Esophagus muscularis mucosa (tissue), 4 donors: ENCODE measurements at places on chromosomes 4 and X. TPM values are rescaled to one million over a fixed set of nuclear protein-coding genes. Genes with fewer than 3 reads are reported as not detected.

DNA sequence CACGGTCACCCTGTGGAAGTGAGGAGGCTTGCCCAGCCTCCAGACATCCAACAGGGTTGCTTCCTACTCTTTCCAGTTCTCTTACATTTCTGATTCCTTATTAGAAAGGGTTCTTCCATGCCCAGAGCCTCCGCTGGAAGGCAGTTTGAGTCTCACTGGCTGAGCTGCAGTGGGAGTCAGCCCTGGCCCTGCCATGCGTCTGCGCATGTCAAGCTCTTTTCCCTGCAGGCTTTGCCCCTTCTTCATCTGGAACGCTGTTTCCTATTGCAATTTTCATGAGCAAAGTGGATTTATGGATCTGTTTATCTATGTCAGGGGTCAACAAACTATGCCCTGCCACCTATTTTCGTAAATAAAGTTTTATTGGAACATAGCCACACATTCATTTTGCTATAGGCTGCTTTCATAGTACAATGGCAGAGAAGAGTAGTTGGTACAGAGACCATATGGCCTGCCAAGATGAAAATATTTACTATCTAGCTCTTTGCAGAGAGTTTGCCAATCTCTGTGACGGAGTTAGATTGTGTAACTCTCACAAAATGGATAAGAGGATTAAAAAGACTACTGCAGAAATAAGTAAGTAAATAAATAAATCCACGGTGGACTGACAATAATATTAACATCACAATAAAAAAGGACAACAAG is 3.9 kb upstream of the CHRNA9 start:
- H3K4me1 ChIP-seq: no peaks in the 10 kb centered on the region
- no peak overlapping the region for H3K27ac ChIP-seq
- no peaks in the 10 kb centered on the region for H3K27me3 ChIP-seq
- no peak overlapping the region for H3K4me3 ChIP-seq

DNA sequence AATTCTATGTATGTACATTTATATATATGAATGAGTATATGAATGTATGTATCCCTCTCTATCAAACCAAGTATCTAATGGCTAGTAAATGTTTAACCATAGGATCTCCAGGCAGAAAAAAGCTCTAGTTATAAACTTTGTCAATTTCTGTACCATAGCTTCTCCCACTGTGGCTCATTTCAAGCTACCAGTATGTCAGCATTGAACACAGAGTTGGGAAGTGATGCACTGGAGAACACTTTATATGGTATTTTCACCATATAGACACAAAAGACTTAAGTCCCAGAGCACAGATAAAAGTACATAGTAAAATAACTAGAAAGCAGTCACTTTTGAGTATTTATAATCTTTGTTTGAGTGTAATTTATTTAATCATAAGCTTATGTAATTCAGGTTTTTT is 53.9 kb upstream of the ATP8A1 start:
- no peak for DNase-seq
- no peak overlapping the region for H3K27ac ChIP-seq
- no peak overlapping the region for H3K4me3 ChIP-seq
- no peaks in the 10 kb centered on the region for H3K4me1 ChIP-seq
- no peaks in the 10 kb centered on the region for H3K36me3 ChIP-seq

DNA sequence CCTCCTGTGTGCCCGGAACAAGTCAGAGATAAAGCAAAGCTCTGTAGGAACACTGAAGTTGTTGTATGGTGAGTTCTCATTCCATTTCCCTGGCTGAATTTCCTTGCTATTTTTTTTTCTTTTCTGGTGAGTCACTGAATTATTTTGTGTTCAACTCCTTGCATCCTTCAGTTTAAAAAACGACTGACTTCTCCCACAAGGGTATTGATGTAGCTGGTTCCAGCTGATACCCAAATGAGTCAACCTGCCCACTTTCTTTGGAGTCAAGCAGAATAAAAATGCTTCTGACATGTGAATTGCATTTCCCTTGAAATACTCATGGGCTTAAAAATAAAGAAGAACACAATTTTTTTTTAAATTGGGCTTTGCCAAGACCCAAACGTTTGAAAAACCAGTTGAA is 85.5 kb downstream of the SHOX start:
- no peak overlapping the region for H3K27ac ChIP-seq
- no peak for DNase-seq
- H3K36me3 ChIP-seq: no peaks in the 10 kb centered on the region
- no peak overlapping the region for H3K4me3 ChIP-seq

DNA sequence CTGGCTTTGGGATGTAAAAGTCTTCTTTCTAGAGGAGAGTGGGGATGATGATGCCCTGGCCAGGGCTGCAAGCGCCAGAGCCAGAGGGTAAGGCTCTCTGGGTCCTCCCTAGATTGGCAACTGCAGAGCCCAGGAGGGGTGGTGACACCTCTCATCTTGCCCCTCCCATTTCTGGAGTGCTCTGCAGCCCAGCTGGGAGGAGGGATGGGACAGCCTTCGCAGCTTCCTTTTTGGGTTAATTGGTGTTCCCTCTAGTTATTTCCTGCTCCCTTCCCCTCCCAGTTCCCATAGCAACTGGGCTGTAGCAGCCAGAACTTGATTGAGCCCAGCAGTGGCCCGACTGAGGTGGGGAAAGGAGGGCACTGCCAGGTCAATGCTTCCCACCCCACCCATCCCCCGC is 19.2 kb downstream of the NALF2 start:
- no peaks in the 10 kb centered on the region for H3K36me3 ChIP-seq
- no peak overlapping the region for H3K4me3 ChIP-seq
- no peaks in the 10 kb centered on the region for H3K27me3 ChIP-seq
- no peak overlapping the region for H3K27ac ChIP-seq
- no peak for DNase-seq

- no peak for DNase-seq
- no peak overlapping the region for H3K4me3 ChIP-seq
- H3K36me3 ChIP-seq: no peaks in the 10 kb centered on the region
- H3K4me1 ChIP-seq: no peaks in the 10 kb centered on the region
Observed at GRCh38 chrX:112874175-112874574, 33.5 kb upstream of the AMOT start.

DNA sequence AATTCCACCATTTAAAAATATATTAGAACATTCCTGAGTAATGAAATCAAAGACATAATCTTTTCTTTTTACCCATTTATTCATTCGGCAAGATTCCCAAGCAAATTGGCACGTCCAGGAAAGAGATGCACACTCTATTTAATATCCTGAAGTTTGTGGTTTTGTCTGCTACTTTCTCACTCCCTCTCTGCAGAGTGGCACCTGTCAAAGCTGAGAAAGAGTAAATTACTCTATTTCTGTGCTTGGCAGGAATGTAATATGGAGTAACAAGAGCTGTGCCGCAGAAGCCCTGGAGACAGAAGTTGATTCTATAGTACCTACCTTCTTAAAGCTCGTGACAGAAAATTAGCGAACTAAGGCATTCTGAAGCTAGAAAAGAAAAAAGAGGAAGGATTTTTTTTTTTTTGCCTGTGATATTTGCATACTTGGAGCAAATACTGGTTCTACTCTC is 5.5 kb downstream of the GSTCD start:
- no peak overlapping the region for H3K4me3 ChIP-seq
- H3K4me1 ChIP-seq: peaks cover 11% of the 10 kb centered on the region
- H3K36me3 ChIP-seq: no peaks in the 10 kb centered on the region
- H3K27me3 ChIP-seq: no peaks in the 10 kb centered on the region

- no peak overlapping the region for H3K4me3 ChIP-seq
- no peak for DNase-seq
- no peaks in the 10 kb centered on the region for H3K36me3 ChIP-seq
- no peaks in the 10 kb centered on the region for H3K4me1 ChIP-seq
- no peak overlapping the region for H3K27ac ChIP-seq
Observed at GRCh38 chrX:129717892-129718291, 20.9 kb upstream of the XPNPEP2 start.

- no peaks in the 10 kb centered on the region for H3K27me3 ChIP-seq
- H3K4me3 ChIP-seq: no peak overlapping the region
- H3K27ac ChIP-seq: no peak overlapping the region
- H3K4me1 ChIP-seq: no peaks in the 10 kb centered on the region
- DNase-seq: no peak
Observed at GRCh38 chr4:78079726-78080430, 22.8 kb downstream of the FRAS1 start.

DRD5 gene
- not detected for total RNA-seq
